Small intestine (tissue), 16 donors: ENCODE measurements at places on chromosomes 1 and 21. TPM values are rescaled to one million over a fixed set of nuclear protein-coding genes. Genes with fewer than 3 reads are reported as not detected.

DNA sequence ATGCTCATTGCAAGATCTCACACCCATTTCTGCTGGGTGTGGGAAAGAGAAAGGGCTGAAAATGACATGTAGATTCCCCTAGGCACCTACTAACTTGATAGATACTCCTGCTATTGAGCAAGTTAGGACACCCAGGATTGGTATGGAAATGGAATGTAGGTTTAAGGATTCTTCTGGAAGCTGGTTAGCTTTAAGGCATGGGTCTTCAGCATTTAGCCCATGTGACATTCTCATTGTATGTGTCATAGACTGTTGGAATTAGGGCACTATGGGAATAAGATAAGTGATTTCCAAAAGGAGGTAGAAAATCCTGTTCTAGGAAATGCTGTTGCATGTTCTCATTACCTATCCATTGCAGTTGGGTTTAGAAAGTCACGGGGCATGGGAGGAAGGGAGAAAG lies 76.2 kb downstream of the DISC1 start:
- peaks cover 8% of the 10 kb centered on the region for H3K4me1 ChIP-seq
- H3K27me3 ChIP-seq: no peaks in the 10 kb centered on the region
- H3K36me3 ChIP-seq: no peaks in the 10 kb centered on the region
- H3K27ac ChIP-seq: no peak overlapping the region

DNA sequence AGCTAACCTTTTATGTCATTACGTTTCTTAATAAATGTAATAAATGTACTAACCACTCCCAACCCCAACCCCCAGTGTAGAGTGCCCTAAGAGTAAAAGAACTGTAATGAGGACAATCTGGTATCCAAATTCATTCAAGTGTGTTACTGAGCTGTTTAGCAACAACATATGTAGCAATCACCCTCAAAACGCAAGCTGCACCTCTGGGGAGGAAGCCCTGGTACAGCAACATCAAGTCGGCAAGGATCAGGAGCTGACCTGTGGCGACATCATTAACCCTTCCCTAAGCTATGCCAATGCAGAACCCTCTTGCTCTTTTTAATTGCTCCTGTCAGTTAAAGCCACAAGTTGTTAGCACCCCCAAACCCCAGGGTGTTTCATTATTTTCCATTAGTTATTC lies 47.1 kb downstream of the STX6 start:
- no peak for DNase-seq
- no peaks in the 10 kb centered on the region for H3K27me3 ChIP-seq
- H3K27ac ChIP-seq: no peak overlapping the region
- no peak overlapping the region for H3K4me3 ChIP-seq

DNA sequence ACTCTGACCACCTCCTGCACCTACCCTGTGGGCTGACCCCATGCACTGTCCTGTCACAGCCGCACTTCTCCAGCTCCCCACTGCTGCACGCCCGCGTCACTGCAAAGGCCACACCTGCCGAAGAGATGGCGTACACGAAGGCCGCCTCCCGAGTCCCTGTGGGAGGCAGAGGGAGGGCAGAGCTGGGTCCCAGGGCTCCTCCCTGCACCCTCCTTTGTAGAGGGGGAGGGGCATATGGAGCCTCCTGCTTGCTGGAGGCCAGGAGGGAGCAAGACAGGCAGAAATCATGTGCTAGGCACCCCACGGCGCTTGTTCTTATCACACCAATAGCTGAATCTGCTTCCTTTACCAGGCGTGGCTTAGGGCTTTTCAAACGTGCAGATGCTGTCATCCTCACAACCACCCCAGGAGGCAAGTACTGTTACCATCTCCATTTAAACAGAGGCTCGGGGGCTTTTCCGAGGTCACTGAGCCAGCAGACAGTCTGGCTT lies 21.4 kb downstream of the WNT4 start:
- no peaks in the 10 kb centered on the region for H3K27me3 ChIP-seq
- no peaks in the 10 kb centered on the region for H3K4me1 ChIP-seq
- no peak overlapping the region for H3K27ac ChIP-seq
- H3K36me3 ChIP-seq: no peaks in the 10 kb centered on the region
- no peak overlapping the region for H3K4me3 ChIP-seq

DNA sequence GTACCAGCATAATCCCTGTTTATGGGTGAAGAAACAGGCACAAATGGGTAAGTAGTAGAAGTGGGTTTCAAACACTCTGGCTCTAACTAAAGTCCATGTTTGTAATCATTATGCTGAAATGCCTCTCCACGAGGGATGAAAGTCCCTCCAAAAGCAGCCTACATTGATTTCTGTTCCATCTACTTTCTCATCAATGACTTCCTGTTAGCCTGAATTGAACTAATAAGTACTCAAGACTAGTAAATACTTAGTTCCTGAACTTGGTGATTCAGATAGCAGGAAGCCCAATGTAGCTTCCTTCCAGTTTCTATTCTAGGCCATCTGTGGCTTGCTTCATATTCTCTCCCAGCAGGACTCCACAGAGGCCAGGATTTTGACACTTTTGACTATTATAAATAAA lies 11.3 kb upstream of the BACH1 start:
- H3K27ac ChIP-seq: peak overlapping the region; percentile 54
- no peak overlapping the region for H3K4me3 ChIP-seq
- peaks cover 2% of the 10 kb centered on the region for H3K4me1 ChIP-seq
- H3K36me3 ChIP-seq: no peaks in the 10 kb centered on the region
- peak; percentile 40 for DNase-seq

- H3K4me3 ChIP-seq: no peak overlapping the region
- H3K36me3 ChIP-seq: no peaks in the 10 kb centered on the region
- DNase-seq: no peak
These were observed 71.4 kb downstream of the CD247 start for GRCh38 chr1:167446966-167447365.

GRCh38 chr21:25956993-25957714 lies 213.4 kb downstream of the APP start:
- no peak for DNase-seq
- no peaks in the 10 kb centered on the region for H3K27me3 ChIP-seq
- H3K27ac ChIP-seq: no peak overlapping the region
- H3K4me3 ChIP-seq: no peak overlapping the region

- H3K4me3 ChIP-seq: peak overlapping the region; percentile 57
- H3K27me3 ChIP-seq: peaks cover 21% of the 10 kb centered on the region
- no peaks in the 10 kb centered on the region for H3K4me1 ChIP-seq
- H3K36me3 ChIP-seq: no peaks in the 10 kb centered on the region
- peak; percentile 58 for DNase-seq
These were observed 7.1 kb upstream of the ZNF669 start for GRCh38 chr1:247111259-247111699.

- H3K36me3 ChIP-seq: peaks cover 24% of the 10 kb centered on the region
- peaks cover 2% of the 10 kb centered on the region for H3K4me1 ChIP-seq
- peak; percentile 93 for DNase-seq
- peak within 1 kb of the TSS; percentile 84 for H3K27ac ChIP-seq
- peak within 1 kb of the TSS; percentile 94 for H3K4me3 ChIP-seq
These were observed at the start of gene NRAS for GRCh38 chr1:114716304-114717170. Gene NRAS, minus strand, starts transcription at chr1:114716771. Its CDS starts 611 bp downstream, at chr1:114716160.

Gene FAM72D
- not detected for polyA plus RNA-seq

Gene CYP4X1
- 5.5 TPM for polyA plus RNA-seq

Gene CLEC20A
- 0.10 TPM for polyA plus RNA-seq

Gene WNT9A
- polyA plus RNA-seq: 2.7 TPM

Gene SPRR2D
- not detected for polyA plus RNA-seq

Gene PADI1
- polyA plus RNA-seq: 0.01 TPM

Gene RHD
- not detected for polyA plus RNA-seq
